ENCODE measurements at places on chromosomes 2 and 18. TPM values are rescaled to one million over a fixed set of nuclear protein-coding genes. Genes with fewer than 3 reads are reported as not detected.

DNA sequence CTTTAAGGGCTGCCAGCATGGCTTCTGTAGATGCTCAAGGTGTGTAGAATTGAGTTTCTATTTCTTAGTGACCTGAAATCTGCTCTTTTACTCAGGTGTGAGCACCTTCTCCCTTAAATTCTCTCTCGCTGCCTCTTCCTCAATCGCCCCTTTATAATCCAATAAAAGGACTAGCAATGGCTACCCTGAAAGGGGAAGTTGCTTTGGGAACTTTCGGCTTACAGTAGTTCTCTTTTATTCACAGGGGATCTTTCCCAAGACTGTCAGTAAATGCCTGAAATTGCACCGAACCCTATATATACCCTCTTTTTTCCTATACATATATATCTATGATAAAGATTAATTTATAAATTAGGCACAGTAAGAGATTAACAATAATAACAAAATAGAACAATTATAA lies 121.8 kb downstream of the ACTR3 start:
- no peak for DNase-seq

GRCh38 chr18:51151568-51152511 lies 45.6 kb downstream of the MEX3C start:
- DNase-seq = no peak

DNA sequence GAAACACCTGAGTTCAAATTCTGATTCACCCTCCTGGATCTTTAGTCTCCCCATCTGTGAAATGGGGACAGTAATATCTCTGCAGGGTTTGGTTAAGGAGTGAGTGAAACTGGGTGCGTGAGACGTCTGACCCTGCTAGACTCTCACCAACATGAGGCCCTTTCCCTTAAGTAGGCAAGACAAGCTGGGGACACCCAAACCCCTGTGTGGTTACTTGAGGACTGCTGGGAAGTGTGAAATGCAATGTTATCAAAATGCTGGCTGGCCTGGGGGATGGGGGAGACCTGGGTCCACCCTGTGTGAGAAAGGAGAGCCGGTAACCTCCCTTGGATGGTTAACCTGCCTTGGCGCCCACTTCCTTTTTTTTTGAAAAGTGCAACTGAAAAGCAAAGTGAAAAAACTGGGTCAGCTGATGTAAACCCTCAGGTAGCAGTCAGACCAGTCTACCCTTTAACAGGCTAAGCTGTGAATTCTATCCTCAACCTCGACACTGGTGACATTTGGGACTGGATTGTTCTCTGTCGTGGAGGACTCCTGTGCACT lies 82.3 kb downstream of the INPP5D start:
- DNase-seq = no peak

DNA sequence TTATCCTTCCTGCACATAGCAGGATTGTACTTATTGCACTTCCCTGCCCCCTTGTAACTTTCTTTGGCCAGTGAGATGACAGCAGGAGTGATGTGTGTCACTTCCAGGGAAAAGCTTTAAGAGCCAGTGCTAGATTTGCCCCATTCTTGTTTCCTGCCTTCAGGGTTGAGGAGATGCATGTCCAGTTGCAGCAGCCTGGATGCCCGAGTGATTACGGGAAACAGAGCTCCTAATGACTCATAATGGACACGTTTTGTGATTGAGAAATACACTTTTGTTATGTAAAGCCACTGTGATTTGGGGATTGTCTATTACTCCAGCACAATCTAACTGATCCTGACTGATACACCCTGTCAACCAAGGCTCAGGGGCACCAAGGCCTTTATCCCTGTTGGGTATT lies 5.0 kb upstream of the TET3 start:
- peak; percentile 65 for DNase-seq

GRCh38 chr2:143209570-143210445 lies 80.6 kb downstream of the ARHGAP15 start:
- no peak for DNase-seq

GRCh38 chr2:239905884-239906654 lies 119.1 kb downstream of the NDUFA10 start:
- no peak for DNase-seq

DNA sequence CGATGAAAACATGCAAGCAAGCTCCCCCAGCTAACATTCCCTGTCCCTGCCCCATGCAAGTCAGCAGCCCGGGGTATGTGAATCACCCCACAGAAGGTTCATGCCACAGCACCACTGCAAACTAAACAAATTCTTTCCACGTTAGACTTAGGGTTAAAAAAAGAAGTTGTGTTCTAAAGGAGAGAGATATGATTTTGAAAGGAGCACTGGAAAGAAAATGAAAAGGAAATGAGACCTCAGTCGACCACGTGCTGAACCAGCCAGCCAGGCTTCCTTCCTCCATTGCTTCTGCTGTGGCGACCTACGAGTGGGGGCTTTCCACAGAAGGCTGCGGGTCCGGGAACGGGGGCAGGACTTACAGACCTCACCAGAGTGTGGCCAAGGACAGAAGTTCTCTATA lies 52.0 kb downstream of the ARL4C start:
- DNase-seq = peak; percentile 30

The PRKCE gene
- total RNA-seq = 4.9 TPM

The SALL3 gene
- 4.1 TPM for total RNA-seq

The PUM2 gene
- total RNA-seq = 50.5 TPM

The LYG2 gene
- total RNA-seq = not detected
